ENCODE measurements at places on chromosomes 5 and 9.
A peak's percentile ranks its signal among the peaks of the same experiment; 100 is the strongest.

- DNase-seq: peak; percentile 70
Observed at GRCh38 chr5:103232393-103232999, 26.1 kb upstream of the MACIR start.

DNA sequence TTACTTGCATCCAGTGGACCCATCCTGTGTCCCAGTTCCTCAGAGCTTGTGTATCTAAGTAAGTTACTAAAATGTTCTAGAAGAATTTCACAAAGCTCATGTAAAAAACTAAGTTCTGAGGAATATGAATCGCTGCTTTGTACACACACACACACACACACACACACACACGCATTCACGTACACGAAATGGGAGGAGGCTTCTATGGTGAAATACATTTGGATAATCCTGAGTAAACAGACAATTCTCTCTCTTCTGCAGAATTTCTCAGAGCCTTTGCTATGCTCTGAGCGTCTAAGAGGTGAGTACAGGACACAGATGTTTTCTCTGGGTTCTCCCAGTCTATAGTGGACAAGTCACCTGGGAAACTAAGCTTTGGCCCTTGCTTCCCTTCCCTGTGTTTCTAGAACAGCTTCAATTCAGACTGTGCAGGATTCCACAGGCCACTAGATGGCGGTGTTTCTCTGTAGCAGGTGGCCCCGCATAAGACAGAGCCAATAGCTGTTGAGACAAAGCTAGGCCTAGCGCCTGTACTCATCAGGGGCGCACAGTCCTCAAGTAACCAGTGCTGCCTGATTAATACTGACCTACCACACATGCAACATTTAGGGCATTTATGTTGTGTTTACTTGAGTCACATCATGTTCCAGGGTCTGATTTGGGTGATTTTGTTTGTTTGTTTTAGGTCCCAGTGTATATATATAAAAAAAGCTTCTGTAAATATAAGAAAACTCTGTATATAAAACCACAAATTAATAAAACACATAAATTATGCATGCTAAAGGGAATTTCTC lies 114.8 kb downstream of the LIFR start:
- DNase-seq: peak; percentile 93

DNA sequence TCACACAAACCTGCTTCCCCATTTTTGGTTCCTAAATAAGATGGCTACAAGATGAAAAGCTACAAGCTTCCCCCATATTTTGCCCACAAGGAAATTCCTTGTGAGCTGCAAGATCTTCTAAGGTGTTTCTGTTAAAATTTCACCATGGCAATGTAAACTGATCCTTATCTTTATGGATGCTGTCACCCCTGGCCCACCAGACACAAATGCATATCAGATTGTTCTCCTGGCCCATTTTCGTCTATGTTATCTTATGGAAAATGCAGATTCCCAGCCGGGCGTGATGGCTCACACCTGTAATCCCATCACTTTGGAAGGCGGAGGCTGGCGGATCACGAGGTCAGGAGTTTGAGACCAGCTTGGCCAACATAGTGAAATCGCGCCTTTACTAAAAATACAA lies 65.1 kb upstream of the IL6ST start:
- DNase-seq: no peak

DNA sequence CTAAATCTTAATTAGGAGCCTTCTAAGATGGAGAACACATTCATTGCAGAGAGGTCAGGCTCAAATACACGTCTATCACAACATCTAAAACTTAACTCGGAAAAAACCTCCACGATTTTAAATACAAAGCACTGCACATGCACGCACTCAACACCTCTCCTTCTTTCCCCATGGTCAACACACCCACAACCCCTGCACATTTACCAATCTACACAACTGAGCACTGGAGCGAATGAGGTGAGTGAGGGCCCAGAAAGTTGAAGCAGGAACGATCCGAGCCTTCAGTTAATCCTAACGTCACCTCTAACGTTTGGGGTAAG lies 278 bp upstream of the NIPSNAP3A start:
- no peak for DNase-seq

- DNase-seq: no peak
Observed at GRCh38 chr5:107580889-107581820, 89.6 kb downstream of the EFNA5 start.

DNA sequence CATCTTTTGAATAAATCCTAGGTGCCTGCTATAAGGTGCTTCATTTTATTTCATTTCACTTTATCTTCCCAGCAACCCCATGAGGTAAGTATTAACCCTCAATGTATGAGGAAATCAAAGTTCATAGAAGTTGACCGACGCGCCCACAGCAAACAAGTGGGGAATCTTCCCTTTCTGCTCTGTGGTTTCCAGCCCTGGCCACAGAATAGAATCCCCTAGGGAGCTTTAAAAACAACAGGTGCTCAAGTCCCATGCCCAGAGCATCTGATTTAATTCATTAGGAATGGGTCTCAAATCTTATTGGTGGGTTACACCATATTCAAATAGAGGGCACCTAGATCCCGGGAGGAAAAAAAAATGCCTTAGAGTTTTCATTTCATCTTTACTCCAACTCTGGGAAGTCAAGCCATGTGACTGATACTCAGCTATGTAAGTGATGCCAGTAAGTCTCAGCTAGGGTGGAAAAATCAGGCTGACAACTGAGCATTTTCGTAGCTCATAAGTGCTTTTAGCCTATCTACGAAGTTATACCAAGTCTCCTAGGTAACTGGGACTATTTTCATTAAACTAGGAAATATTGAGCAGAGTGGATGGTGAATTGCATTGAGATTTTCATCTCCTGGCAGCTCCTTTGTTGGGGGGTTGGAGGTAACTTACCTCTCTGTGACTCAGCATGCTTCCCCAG lies 353.4 kb upstream of the SLC30A5 start:
- DNase-seq: no peak

DNA sequence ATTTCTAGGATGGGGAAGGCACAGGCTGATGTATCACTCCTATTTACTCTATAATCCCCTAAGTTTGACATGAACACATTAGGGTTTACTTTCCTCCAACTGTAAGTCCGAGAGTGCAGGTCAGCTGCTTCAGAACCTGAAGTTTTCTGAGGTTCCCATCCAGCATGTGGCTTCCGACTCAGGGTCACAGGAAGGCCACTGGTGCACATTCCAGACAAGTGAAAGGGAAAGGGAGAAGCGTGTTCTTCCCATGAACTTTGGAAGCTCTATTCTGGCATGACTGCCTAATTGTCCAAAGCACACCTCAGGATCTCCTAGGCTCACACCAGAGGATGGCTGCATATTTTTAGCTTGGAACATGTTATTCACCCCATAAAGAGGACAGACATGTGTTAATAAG lies 602.6 kb downstream of the SEMA5A start:
- DNase-seq: no peak

DNA sequence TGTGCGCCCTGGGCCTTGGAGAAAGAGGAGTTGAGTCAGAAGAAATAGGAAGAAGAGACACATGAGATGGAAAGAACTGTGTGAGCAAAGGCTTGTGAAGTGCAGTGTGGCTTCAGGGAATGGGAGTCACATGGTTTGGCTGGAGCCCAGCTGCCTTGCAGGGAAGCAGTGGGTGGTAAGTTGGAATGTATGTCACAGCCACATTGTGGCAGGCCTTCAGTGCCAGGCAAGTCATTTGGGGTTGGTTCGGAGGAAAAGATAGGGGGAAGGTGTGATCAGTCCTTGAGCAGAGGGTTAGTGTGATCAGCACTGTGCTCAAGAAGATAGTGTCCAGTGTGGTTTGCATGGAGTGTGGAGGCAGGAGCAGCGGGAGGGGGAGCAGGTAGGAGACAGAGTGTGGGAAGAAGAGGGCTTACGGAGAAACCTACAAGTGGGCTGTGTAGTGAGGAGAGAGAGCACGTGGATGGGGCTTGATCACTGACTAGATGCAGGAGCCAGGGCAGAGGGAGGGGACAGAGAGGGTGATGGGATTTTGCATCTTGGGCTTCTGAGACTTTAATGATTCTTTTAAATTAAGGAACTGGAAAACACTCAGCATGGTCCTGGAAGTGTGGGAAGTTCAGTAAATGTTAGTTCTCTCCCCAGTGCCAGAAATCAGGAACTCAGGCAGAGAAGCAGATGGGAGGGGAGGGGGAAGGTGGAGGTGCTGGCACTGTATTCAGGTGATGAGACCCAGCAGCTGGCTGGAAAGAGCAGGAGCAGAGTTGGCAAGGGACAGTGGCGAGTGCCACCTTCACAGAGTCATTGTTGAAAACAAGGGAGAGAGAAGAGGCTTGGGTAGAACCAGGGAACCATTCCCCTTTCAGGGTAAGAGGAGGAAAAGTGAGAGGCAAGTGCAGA lies 46.6 kb downstream of the ARHGAP26 start:
- no peak for DNase-seq

DNA sequence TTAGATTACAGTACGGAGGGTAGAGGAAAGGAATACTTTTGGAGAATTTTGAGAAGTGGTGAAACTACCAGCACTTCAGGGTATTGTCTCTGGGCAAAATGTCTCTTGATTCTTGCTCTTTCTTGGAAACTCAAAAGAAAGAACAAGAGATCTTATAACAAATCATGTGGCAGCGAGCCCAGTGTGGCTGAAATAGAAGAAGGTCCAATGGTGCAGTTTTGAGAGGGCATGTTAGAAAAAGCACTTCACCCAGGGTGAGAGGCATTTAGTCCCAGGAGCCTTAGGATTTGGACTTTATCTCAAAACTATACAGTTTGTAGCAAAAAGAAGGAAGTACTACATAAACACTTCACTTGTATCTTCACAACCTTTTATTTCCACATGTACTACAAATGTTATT lies 39.4 kb downstream of the NNT start:
- DNase-seq: no peak

GRCh38 chr9:73152543-73152844 lies 829 bp downstream of the ANXA1 start:
- no peak for DNase-seq

- peak; percentile 80 for DNase-seq
Observed at GRCh38 chr5:94562327-94562971, 56.0 kb downstream of the KIAA0825 start.

GRCh38 chr5:151597749-151598148 lies 6.6 kb upstream of the FAT2 start:
- DNase-seq: no peak

DNA sequence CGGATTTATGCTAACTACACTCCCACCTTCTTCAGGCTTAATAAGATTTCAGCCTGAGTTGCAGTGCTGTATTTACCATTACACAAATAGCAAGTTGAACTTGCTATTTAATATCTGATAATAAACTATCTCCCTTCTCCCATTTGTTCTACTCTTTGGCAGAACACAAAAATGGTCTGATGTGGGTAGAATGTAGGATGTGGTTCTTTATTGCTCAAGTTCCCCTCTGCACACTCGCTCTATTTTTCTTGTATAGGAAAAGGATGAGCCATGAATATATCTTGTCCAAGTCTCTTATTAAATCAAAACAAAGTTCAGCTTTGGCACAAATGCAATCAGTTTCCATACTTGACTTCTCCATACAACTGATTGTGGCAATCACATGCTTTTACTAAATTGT lies 37.2 kb upstream of the KIF2A start:
- DNase-seq: no peak

DNA sequence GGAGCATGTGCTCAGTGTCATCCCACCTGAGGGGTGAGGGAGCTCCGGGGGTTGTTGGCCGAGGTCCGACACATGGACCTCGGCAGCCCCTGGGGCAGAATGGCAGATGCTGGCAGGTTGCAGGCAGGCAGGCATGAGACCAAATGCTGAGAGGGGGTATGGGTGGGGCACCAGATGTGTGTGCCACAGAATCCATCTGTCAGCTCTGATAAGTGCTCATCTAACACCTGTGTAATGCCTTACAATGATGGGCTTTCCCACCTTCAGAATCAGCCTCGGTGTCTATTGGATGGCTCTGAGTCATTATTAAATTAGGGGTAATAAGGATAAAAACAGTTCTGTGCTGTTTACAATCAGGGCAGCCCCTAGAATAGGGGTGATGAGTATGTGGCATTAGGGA lies 73.1 kb upstream of the SAP30L start:
- no peak for DNase-seq

GRCh38 chr5:138755084-138755748 lies 2.0 kb downstream of the CTNNA1 start:
- no peak for DNase-seq

- DNase-seq: no peak
Observed at GRCh38 chr9:93903886-93904648, 51.1 kb downstream of the BARX1 start.

DNA sequence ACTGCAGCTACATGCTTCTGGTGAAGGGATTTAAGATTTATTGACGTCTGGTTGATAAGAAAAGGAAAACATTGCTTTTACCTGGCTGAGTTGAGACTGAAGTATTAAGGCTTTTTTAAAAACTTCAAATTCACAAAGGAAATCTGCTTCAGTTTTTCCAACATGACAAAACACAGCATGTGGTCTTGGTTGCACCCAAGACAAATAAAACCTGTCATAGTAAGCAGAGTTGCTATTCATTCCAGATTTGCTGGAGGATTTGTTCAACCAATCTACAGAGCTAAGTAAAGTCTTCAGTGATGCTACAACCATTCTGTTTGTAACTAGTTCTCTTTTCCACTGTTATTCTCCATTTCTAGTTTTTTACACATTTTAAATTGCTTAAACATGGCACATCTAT lies 11.3 kb downstream of the C5orf63 start:
- no peak for DNase-seq

- no peak for DNase-seq
Observed at GRCh38 chr5:142613271-142613671, 72.6 kb downstream of the FGF1 start.

GRCh38 chr9:115349542-115349941 lies 231.6 kb upstream of the TNC start:
- no peak for DNase-seq

GRCh38 chr9:132572921-132573320 lies 9.5 kb upstream of the BARHL1 start:
- DNase-seq: no peak

DNA sequence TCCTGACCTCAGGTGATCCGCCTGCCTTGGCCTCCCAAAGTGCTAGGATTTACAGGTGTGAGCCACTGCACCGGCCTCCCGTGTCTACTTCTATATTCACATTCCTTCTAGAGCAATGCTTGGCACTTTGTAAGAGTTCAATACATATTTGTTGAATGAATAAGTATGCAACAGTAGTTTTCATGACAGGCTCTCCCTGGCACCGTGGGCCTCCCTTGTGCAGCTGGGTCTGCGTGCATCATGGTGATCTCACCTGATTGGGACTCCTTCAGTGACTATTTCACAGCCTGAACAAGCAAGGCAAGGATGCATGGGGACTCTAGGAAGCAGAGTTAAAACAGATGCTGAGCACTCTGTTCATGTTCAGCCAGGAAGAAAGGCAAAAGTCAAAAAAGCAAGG lies 6.8 kb upstream of the ZBTB34 start:
- no peak for DNase-seq

DNA sequence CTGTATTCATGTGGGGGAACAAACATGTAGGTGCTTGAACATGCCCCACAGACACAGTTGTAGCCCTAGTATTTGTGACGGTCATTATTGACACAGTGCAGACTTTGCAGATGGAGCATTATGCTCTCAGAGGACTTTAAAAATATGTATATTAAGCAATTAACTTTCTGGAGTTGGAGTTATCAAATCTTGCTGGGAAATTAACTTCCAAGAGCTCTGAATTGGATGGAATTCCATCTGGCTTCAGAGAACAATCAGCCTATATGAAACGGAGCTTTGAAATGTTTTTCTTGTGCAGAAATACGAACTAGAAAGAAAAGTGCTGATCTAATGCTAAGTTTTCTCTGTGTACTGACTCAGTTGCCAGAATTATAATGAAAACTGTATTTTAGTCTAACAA lies 50.9 kb upstream of the FSD1L start:
- no peak for DNase-seq

All from DMS53 (cell line).